ENCODE measurements at places on chromosomes 1 and 21.

DNA sequence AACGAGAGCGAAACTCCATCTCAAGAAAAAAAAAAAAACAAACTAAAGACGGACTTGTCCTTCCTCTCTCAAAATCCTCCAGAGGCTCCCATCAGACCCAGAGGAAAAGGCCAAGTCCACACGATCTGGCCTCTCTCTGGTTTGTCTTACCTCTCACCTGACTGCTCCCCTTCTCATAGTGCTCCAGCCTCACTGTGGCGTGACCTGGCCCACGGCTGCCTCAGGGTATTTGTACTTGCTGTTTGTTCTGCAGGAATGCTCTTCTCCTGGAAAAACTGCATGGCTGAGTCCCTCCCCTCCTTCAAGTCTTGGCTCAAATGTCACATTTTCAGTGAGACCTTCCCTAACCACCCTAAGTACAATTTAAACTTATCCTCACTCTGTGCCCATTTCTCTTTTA, 8.0 kb upstream of the BRWD1 start:
- no peak for DNase-seq

DNA sequence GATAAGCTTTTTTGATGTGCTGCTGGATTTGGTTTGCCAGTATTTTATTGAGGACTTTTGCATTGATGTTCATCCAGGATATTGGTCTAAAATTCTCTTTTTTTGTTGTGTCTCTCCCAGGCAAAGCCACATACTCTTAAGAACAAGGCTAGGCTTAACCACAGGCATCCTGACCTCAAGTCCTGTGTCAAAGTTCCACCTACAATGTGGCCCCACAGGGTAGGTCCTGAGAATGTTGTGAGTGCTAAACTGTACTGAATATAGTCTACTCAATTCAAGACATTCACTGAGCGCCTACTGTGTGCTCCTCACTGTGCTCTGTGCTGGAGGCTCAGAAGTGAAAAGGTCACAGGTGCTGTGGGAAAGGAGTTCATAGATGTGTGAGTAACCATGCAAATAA, 20.6 kb downstream of the DDAH1 start:
- DNase-seq, result no peak

DNA sequence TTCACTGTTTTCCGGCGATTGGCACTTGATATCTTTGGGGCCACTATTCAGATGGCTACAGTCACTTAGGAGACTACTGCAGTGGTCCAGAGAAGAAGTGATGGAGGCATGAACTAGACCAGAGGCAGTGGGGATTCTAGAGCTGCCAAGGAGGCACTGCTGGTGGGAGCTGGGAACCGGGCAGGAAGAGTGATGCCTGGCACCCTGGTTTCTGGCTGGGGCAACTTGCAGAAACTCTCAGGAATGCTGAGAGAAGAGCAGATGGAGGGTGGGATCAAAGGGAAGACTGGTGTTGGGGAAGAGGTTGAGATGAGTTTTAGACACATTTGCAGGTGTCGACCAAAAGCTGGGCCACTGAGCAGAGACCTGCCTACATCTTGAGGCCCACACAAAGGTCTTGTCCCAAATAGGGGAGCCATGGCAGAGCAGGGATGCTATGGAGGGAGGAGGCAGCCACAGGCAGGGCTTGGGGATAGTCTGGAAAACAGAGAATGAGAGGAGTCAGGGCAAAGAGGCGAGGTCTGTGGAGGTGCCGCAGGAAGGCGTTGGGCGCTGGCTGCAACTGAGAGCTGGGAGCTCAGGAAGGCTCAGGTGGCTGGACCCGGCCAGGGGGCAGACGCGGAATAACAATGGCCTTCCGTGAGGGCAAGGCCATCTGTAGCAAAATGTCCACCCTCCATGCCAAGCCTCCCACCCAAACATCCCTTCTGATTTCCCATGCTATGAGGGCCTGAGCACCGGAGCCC, 118.9 kb downstream of the TOMM20 start:
- no peak for DNase-seq

DNA sequence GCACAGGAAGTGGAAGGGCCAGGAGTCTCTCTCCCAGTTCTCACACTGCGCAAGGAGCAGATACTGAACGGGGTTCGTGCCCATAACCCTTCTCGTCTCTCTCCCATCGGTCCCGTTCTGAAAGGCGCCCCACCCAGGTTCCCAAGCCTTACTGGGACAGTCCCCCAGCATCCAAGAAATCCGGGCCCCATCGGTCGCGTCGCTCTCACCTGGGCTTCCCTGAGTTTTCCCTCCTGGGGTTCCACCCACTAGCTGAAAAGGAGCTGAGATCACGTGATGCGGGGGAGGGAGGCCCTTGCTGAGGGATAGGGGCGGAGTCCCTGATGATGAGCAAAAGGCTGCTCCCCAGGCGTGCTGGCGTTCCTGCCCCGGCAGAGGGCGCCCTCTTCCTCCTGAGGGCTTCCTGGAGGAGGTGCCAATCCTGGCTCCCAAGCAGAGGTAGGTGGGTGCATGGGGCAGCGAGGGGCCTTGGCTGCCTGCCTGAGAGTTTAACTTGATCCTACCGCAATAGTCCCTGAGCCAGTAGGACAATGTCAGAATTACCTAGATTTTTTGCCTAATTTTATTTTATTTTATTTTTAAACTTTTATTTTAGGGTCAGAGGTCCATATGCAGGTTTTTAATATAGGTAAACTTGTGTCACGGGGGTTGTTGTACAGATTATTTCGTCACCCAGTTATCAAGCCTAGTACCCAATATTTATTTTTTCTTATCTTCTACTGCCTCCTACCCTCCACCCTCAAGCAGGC, at the start of gene SPOCD1:
TSS of gene SPOCD1 (minus strand) at position 271 of the 749 bp plus-strand sequence. CDS start 689 bp downstream, outside the sequence.
- peak; percentile 67 for DNase-seq

DNA sequence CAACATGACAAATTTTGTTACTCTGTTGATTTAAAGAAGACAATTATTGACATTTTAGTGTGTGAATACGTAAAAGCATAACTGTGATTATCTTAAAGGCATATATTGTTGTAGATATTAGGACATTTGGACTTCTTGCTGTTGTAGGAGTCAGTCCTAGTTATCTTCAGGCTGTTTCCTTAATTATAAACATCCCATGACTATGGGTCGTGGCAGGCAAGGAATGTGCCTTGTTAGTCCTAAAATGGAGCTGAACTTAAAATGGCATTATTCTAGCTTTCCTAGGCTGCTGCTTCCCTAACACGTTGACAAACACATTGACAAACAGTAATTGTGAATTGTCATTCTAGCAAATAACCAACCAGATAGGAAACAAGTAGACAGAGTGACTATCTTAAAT, 4.4 kb upstream of the MPZL1 start:
- DNase-seq, result no peak

GRCh38 chr1:36941316-36941978, 92.9 kb downstream of the GRIK3 start:
- no peak for DNase-seq

- no peak for DNase-seq
Observed at GRCh38 chr21:42467140-42467983, 28.7 kb downstream of the RSPH1 start.

DNA sequence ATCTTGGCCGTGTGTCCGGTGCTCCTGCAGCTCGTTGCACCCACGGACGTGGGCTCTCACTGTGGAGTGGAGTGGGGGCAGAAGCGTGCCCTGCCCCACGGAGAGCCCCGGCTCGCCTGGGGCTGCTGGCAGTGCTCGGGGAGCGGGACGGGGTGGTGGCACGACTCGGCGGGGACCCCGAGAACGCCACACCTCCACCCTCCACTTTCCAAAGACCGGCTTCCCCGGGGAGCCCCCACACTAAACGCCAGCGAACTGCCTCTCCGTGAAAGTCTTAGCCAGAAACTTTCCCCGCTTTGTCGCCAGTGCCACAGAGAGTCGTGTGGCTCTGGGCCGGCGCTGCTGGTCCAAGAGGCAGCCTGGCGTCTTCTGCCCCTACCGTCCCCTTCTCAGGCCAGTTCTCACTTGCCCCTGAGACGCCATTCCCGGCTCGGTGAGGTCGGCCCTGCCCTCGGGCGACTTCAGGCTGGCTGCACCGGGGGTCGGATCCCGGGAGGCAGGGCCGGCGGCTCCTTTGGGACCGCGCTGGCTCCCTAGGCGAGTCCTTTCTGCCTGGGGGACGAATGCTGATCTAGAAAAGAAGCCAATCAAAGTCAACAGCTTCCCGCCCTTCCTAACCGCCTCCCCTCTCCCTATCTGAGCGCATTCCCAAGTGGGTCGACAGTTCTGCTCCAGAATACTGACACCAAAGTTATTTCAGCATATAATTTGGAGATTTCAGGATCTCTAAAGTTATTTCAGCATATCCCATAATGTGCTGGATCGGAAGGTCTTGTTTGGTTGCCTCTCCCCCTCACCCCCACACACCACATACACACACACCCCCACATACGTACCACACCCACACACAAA, 2.6 kb upstream of the SAMD13 start:
- DNase-seq, result no peak

- no peak for DNase-seq
Observed at GRCh38 chr1:155014709-155015508, 12.3 kb downstream of the ZBTB7B start.

GRCh38 chr1:213507472-213508223, 456.6 kb downstream of the RPS6KC1 start:
- DNase-seq, result no peak

- no peak for DNase-seq
Observed at GRCh38 chr1:81600363-81600762, 200.4 kb upstream of the ADGRL2 start.

- no peak for DNase-seq
Observed at GRCh38 chr1:19764848-19765247, 34.9 kb downstream of the TMCO4 start.

GRCh38 chr1:176998183-176998795, 166.2 kb downstream of the ASTN1 start:
- no peak for DNase-seq

- no peak for DNase-seq
Observed at GRCh38 chr1:174900317-174900716, 99.4 kb upstream of the CACYBP start.
